ENCODE measurements at places on chromosomes 7 and 10.

DNA sequence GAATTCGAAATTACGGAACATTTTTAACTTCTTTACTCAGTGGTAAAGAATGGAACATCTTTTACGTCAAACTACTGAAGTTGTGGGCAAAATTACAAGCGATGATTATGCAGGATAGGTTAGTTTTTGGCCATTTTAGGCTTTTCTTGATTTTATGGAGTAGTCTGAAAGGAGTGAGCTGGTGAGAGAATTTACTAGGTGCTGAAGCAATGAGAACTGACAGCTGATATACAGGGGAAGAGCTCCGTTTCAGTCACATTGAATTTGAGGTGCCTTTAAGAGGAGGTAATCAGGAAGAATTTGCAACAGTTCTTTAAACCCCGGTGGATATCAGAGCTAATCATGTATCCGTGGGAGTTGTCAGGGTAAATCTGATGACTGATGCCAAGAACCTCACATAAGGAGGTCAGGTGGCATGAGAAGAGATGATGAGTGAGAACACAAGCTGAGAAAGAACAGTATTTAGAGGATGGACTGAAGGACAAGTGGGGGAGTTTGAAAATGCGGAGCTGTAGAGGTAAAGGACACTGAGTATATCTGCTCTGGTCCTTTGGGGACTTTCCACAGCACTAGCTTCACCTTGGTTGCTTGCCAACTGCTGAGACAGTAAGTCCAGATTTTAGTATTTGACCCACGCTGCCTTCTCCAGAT, 104.3 kb downstream of the AHR start:
- DNase-seq, result no peak

- no peak for DNase-seq
Observed at GRCh38 chr7:117946151-117946633, 73.0 kb upstream of the CTTNBP2 start.

DNA sequence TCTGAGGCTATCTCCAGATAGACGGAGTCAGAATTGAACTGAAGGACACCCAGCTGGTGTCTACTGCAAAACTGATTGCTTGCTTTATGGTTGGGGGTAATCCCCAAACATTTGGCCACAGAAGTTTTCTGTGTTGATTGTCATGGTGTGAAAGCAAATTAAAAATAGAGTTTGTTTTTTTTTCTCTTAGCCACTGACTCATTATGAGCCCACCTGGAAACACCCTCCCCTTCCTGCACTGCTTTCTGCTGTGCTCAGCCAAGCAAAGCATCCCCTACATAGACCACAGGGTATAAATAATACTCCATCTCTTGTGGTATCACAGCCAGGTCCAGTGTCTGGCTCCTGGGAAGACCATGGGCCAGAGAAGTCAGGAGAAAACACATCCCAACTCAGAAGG, 6.5 kb upstream of the VWC2 start:
- no peak for DNase-seq

GRCh38 chr10:42975558-42976340, 101.1 kb upstream of the RET start:
- no peak for DNase-seq

- DNase-seq, result no peak
Observed at GRCh38 chr7:29401769-29402168, 161.9 kb upstream of the PRR15 start.

- no peak for DNase-seq
Observed at GRCh38 chr7:72444026-72444776, 32.1 kb upstream of the CALN1 start.

DNA sequence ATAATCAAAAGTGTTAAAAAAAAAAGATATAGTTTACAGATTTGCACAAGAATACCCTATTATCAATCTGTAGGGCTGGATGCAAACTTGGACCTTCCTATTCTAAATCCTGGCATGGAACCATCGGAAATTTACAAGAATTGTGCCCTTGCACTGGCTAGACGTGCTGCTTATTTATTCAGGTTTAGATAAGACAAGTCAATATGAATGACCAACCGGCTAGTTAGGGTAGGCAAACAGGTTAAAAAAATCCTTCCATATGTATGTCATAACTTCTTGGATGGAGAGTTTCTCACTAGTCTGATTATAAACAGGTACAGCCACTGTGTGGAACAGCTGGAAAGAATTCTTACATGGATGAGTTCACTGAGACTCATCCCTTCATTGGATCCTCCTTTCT, 41.4 kb downstream of the PKD1L1 start:
- no peak for DNase-seq

- DNase-seq, result peak; percentile 25
Observed at GRCh38 chr10:60281792-60282353, 107.8 kb downstream of the ANK3 start.

DNA sequence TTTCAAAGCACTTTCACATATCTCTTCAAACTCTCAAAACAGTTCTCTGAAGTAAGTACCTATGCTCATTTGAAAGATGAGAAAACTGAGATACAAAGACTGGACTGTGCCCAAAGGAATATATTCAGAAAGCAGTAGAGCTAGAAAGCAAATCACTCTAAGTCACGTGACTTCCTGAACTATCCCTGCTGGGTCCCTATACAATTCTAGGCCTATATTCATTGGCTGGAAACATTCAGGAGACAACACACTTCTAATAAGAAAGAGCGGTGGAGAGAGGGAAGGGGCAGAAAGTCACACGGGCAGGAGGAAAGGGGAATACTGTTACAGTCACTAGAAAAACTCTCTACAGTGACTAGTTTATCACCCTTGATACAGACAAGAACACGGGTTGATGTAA, 140.0 kb downstream of the CHCHD3 start:
- DNase-seq, result no peak

GRCh38 chr7:127619681-127620405, 1.9 kb upstream of the PAX4 start:
- no peak for DNase-seq

DNA sequence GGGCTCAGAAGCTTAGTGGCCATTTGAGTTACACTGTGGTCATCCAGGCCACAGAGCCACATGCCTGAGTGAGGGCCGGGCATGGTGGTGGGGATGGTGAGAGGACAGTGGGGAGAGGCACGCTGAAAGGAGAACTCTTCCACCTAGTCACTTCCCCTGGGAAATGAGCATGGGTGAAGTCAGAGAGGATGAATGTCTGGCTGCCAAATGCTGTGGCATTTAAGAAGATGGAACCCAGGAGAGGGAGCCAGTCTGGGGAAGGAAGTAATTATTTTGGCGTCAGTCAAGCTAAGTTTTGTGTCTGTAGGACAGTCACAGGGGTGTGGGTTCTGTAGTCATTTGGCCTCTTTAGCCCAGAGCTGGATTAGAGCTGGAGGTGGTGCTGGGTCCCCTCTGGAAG, 86.0 kb upstream of the PODXL start:
- DNase-seq, result no peak

- peak; percentile 73 for DNase-seq
Observed at GRCh38 chr7:44380831-44381493, 55.6 kb upstream of the CAMK2B start.

- DNase-seq, result no peak
Observed at GRCh38 chr10:47346581-47347302, 1.4 kb upstream of the RBP3 start.

DNA sequence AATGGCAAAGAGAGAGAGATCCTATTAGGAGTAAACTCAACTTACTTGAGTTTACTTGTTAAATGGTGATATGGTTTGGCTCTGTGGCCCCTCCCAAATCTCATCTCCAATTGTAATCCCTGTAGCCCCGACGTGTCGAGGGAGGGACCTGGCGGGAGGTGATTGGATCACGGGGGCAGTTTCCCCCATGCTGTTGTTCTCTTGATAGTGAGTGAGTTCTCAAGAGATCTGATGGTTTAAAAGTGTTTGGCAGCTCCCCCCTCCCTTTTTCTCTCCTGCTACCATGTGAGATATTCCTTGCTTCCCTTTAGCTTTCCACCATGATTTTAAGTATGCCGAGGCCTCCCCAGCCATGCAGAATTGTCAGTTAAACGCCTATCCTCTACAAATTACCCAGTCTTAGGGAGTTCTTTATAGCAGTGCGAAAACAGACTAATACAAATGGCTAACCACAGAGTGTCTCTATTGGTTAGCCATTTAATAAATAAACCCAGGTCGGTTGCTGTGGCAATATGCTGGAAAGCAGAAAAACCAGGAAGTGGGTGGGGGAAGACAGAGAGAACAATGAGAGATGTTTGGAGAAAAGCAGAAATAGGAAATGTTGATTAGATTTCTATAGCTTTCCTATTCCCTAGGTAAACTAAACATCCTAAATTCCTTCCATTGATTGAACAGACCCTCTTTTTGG, 3.0 kb upstream of the STMP1 start:
- no peak for DNase-seq

- no peak for DNase-seq
Observed at GRCh38 chr10:96650958-96651357, 64.1 kb upstream of the TM9SF3 start.

- DNase-seq, result no peak
Observed at GRCh38 chr7:157675427-157675927, 338.7 kb downstream of the DNAJB6 start.

DNA sequence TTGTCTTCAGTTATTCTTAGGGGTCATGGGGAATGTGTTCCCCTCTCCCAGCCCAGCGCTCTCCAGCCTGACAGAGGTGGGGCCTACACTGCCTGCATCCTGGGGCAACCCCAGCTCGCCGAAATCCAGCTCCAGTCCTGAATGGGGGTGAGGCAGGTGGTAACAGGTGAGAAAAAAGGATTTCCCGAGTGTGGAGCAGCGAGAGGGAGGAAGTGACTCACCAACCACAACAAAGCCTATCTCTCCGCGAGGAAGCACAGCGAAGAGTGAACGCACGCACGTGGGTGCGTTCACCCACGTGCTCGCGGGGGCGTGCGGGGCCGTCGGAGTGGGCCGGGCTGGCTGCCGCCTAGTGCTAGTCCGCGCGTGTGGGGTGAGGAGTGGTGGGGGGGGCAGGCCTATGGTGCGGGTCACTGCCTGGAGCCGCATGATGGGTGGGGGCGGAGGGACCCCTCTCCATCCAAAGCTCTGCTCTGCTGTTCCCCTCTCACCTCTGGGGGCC, 855 bp upstream of the PALD1 start:
- DNase-seq, result no peak

Measured in EL (cell line).